Right renal pelvis (tissue), 4 donors: ENCODE measurements at places on chromosomes 12 and 14.
A peak's percentile ranks its signal among the peaks of the same experiment; 100 is the strongest.

- no peak for DNase-seq
Measured at GRCh38 chr14:95305145-95305544, 14.6 kb downstream of the CLMN start.

- no peak for DNase-seq
Measured at GRCh38 chr12:2231956-2232355, 179.2 kb downstream of the CACNA1C start.

DNA sequence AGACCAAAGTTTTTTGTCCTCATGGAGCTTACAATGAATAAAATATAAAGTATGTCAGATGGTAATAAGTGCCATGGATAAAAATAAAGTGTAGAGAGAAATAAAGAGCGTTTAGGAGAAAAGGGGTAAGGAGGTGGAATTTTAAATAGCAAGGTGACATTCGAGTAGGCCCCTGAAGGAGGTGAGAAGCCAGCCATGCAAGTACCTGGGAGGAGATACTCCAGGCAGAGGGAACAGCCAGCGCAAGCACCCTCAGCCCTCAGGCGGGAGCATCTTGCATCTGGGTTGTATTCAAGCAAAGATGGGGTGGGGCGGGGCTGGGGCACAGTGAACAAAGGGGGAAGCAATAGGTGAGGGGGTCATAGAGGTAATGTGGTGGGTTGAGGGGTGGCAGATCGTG is 4.3 kb downstream of the TBC1D30 start:
- no peak for DNase-seq

DNA sequence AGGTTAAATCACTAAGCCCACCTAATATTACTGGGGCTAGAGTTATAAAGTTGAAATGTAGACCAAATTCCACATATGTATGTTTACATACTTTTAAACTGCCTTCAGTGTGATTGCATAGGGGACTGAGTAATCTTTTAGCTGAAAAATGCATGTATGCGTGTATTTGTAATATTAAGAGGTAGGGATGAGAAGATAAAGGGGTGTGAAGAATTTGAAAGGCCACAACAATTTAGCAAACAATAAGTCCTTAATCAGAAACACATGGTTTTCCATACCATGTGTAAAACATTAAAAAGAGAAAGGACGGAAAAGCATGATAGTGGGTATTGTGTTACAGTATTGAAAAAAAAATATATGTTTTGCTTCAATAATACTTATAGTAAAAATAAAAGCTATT is 919.9 kb upstream of the FLRT2 start:
- no peak for DNase-seq

- no peak for DNase-seq
Measured at GRCh38 chr12:105418229-105418628, 87.7 kb downstream of the C12orf75 start.

GRCh38 chr14:89952576-89952975 is 2.0 kb downstream of the EFCAB11 start:
- no peak for DNase-seq

GRCh38 chr14:104237651-104238423 is 99.5 kb downstream of the KIF26A start:
- no peak for DNase-seq

- DNase-seq, result no peak
Measured at GRCh38 chr12:538731-539539, 79.2 kb downstream of the B4GALNT3 start.

GRCh38 chr14:99199846-99200653 is 71.9 kb downstream of the BCL11B start:
- DNase-seq, result no peak

GRCh38 chr12:105192624-105193225 is 43.2 kb downstream of the APPL2 start:
- no peak for DNase-seq

DNA sequence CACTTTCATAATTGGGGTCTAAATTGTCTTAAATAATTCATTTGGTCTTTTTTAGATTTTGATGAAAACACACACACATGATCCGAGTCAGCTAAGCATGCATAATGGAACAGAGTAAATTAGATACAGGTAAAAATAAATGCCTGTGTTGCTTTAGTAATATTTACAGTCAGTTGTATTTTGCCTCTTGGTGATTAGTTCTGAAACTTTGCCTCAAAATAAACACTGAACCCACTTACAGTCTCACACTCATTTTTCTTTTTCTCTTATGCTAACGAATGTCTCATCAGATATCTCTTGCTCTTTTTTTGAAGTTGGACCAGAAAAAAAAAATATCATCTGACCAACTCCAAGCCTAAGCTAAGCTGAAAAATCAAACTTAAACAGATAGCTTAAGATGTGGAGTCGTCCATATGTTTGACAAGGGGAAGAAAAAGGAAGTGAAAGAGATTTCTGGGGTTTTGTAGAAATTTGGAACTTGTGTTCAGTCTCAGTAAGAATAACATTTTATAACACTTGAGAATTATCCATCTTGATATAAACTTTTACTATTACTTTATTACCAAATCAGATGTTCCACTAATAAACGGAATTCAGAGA is 592.5 kb downstream of the RPL10L start:
- DNase-seq, result no peak

GRCh38 chr12:80607361-80608135 is 99.9 kb upstream of the MYF6 start:
- DNase-seq, result no peak

GRCh38 chr12:69619050-69619449 is 8.3 kb upstream of the LRRC10 start:
- DNase-seq, result no peak

- no peak for DNase-seq
Measured at GRCh38 chr12:45827974-45828373, 98.5 kb downstream of the ARID2 start.

DNA sequence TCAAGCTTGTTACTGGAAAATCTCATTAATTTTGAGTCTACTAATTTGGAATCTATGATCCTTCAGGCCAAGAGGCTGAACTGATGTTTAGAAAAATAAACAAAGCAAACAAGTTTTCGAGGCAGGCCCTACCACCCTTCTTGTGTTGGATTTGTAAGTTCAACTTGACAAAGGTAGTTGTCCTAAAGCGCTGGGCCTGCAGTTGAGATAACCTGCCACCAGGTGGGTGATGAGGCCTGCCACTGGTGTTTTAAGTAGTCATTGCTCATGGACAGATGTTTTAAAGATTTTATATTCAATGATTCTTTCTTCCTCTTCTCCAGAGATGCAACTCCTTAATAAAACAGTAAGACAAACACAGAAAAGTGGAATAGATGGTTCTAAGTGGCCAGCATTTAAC is 19.4 kb downstream of the ACVRL1 start:
- DNase-seq, result no peak

DNA sequence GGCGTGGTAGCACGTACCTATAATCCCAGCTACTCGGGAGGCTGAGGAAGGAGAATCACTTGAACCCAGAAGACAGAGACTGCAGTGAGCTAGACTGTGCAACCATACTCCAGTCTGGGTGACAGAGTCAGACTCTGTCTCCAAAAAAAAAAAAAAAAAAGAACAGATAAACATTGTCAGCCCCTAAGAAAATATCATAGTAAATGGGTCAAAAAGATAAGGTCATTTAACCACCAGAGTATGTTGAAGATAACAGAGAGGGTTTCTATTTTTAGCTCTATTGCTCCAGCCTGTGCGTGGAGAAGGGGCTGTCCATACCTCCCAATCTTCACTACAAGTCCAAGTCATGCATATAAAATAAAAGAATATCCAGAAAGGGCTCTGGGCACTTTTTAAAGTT is 15.4 kb downstream of the LGMN start:
- no peak for DNase-seq

- no peak for DNase-seq
Measured at GRCh38 chr12:75816897-75817296, 214.7 kb downstream of the PHLDA1 start.

DNA sequence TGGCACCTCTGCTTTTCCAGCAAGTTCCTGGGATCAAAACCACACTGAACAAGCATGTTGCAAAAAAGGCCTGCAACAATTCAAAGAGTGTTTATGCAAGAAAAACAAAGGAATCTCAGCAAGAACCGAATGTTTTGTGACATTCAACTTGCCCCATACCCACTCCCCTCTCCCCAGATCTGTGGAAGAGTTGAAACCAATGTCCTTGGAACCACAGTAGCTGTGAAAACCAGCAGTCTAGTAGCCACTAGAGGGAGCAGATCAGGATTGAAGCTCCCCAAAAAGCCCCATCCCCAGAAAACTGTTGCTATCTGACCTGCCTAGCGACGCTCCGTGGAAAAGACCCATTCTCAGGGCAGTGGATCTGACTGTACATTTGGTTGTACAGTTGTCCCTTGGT is 27.1 kb downstream of the PRKAB1 start:
- no peak for DNase-seq

DNA sequence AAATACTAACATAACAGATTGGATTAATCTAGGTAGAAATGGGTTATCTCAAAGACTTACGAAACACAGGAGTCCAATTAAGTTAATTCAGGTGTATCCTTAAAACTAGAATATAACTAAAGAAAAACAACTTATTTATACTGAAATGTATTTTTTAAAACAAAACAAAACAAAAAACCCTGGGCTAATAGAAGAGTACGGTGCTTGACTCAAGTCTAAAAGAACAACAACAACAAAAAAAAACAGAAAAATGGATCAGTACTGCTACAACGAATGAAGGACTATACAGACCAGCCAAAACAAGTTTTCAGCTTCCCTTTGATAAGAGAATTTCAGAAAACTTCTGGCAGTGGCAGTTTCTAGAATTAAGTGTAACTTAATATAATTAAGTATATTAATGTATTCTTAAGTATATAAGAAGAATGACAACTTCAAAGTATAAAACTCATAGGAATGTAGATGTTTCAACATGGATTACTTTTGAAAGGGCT is 120.1 kb upstream of the EGLN3 start:
- no peak for DNase-seq

- no peak for DNase-seq
Measured at GRCh38 chr14:52363041-52363704, 49.1 kb downstream of the PTGER2 start.

DNA sequence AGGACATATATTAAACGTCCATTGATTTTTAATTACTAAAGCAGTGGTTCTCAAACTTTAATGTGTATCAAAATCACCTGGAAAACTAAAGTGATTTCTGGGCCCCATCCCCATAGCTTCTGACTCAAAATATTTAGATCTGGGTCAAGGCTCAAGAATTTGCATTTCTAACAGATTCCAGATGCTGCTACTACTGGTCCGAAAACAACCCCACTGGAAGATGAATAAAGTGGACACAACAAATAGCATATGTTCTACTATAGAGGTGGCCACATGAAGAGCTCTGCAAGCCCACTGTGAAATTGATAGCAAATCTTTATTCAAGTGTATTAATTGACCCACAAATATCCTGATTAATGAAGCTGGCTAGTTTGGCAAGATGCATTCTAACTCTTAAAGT is 69.4 kb downstream of the SPATA7 start:
- DNase-seq, result no peak

DNA sequence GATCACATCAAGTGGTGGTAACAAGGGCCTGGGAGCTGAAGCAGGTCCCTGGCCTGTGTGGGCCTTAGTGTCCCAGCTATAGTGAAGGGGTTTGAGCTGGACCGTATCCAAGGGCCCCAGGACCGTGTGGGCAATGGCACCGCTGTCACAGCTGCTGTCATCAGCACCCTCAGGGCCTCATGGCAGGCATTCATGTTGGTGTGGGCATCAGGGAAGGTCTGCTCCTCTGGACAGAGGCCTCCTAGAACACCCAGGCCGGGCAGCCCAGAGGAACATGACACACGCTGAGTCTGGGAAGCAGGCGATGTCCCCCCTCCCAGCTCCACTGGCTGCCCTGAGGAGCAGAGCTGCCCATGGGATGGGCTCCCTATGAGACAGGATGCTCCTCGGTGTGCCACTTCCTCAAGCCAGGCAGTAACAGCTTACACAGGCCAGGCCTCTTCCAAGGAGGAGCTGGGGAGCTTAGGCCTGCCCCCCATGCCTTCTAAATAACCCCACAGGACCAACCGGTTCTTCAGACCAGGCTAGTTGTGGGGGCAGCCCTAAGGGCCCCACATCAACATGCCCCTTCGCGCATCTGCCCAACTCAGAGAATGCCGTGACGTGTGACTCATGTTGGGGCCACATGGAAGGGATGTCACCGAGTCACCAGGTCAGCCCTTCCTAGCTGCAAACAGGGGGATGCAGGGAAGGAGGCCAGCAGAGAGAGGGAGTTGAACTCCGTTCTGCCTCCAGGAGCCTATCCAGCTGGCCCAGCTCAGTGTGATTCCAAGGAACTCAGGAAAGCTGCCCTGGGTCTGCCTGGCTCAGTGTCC is 80.4 kb downstream of the PITPNM2 start:
- DNase-seq, result no peak

- no peak for DNase-seq
Measured at GRCh38 chr12:12442548-12443071, 85.7 kb downstream of the BORCS5 start.

GRCh38 chr12:96719660-96720362 is 187.2 kb upstream of the NEDD1 start:
- DNase-seq, result no peak

- DNase-seq, result no peak
Measured at GRCh38 chr12:123351349-123351748, 13.3 kb downstream of the SBNO1 start.

DNA sequence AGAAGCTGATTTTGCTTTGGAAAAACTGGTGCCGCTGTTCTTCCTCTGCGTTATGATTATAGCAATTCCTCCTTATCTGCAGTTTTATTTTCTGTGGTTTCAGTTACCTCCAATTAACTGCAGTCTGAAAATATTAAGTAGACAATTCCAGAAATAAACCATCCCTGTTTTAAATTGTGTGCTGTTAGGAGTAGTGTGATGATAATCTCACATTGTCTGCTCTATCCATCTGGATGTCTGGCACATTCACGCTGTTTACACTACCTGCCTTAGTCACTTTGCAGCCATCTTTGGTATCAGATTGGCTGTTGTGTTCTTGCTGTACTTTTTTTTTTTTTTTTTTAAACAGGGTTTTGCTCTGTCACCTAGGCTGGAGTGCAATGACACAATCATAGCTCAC is 141.0 kb downstream of the GRIP1 start:
- no peak for DNase-seq

- peak; percentile 76 for DNase-seq
Measured at GRCh38 chr12:55019784-55020183, at the start of gene NEUROD4. Gene NEUROD4 (plus strand): TSS chr12:55019974. CDS start chr12:55026440, 6,466 bp downstream.

DNA sequence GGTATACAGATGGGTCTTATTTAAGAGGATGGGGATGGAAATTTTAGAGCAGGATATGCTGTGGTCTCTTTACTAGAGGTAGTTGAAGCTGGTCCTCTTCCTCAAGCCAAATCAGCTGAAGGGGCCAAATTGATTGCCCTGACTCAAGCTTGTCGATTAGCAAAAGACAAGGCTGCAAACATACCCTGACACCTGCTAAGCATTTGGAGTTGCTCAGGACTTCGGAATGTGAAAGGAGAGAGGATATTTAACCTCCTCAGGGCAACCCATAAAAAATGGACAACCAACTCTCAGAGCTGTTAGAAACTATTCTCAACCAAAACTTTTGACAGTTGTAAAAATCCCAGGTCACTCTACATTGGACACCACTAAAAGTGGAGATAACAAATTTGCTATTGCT is 15.6 kb downstream of the PTGDR start:
- no peak for DNase-seq

DNA sequence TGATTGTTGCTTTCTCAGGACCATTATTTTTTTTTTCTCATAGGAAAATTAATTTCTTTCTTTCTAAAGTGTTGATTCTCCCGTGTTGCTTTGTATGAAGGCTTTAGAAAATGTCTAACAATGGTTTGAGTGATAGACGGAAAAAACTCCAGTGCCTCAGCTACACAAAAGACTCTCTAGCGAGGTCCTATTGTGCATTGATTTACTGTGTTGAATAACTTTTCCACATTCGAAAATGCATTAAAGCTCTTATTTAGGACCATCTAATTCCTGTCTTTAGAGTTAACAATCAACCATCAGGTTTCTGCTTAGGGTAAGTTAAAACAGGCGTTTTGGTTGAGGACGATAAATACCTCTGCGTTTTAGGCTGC is 99.6 kb downstream of the PTPN11 start:
- DNase-seq, result no peak

GRCh38 chr12:92414170-92415070 is 268.8 kb upstream of the BTG1 start:
- DNase-seq, result no peak
